IPS-NIHi11 (cell line): ENCODE measurements at places on chromosomes 12 and 14.

GRCh38 chr12:18583655-18584054 is 154.2 kb downstream of the PLCZ1 start:
- no peak for DNase-seq

GRCh38 chr14:76768671-76769500 is 7.6 kb downstream of the VASH1 start:
- no peak for DNase-seq

GRCh38 chr14:94097091-94097490 is 13.4 kb upstream of the IFI27 start:
- no peak for DNase-seq

DNA sequence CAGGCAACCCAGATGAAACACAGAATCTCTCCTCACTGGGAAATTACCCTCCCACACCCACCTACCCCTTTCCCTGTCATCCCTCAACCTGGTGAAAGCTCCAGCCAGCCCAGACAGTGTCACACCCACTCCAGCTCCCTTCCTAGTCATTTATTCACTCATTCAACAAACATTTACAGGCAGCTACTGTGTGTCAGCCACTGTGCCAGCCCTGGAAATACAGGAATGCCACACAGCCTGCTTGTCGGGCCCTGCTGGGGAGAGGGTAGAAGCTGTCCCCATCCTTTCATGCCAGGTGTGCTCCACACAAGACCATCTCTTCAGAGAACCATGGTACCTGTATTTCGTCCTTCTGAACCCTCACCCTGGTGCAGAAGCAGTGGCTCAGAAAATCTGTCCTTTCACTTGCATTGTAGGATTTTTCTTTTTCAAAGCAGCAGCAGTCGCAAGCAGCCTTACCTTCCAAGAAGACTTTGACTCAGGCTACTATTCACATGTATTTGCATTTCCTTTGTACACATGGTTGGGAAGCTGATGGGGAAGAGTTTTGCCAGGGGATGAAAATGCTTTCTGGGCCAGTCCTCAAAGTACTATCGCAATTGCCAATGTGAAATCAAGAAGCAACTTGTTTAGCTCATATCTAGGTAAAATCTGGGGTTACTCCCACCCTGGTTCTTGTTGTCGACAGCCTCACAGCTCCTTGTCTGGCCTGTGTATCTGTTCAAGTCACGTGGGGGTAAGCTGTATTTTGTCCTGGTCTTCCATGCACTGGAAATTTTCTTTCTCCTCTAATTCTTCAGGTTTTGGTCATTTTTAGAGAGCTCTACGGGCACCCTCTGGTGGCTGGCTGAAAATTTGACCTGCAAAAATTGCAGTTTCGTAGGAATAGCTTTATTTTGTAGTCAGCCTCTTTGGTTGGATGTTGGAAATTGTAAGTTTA is 147.4 kb upstream of the EGLN3 start:
- peak; percentile 52 for DNase-seq

DNA sequence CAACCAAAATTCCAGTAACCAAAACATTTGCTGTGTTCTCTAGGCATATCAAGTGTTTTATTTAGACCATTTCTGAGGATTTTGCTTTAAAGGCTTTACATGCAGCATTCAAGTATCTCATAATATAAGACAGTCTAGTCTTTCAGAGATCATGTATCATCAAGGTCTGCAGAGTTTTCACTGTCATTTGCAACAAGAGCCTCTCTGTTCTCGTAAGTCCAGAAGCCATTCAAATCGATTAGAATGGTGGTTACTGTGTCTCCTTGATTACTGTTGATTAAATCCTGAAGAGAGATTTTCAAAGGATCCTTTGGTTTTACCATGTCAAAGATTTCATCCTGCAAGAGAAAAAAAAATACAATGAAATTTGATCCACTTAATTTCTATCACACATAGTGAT is 36.3 kb downstream of the PPP2R3C start:
- no peak for DNase-seq

GRCh38 chr12:68557011-68557730 is 53.5 kb upstream of the RAP1B start:
- no peak for DNase-seq

DNA sequence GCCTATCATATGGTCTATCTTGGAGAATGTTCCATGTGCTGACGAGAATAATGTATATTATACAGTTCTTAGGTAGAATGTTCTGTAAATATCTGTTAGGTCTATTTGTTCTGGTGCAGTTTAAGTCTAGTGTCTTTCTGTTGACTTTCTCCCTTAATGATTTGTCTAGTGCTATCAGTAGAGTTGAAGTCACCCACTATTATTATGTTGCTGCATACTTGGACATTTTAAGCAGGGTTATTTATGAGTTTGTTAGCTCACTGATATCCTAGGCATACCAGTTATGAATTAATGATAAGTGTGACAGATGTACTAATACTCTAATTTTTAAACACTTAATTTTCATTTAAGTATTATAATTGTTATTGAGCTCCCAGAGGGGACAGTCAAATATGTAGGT is 292.5 kb downstream of the AKAP6 start:
- no peak for DNase-seq

DNA sequence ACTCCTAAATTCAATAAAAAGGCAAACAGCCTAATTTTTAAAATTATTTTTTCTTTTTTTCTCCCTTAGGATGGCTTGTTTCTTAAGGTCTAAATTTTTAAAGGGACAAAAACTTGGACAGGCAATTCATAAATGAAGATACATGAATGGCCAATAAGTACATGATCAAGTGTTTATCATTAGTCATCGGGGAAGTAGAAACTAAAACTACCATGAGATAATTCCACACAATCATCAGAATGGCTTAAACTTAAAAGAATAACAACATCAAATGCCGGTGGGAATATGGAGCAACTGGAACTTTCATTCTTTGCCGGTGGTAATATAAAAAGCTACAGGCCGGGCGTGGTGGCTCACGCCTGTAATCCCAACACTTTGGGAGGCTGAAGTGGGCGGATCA is 29.1 kb downstream of the MOK start:
- no peak for DNase-seq

DNA sequence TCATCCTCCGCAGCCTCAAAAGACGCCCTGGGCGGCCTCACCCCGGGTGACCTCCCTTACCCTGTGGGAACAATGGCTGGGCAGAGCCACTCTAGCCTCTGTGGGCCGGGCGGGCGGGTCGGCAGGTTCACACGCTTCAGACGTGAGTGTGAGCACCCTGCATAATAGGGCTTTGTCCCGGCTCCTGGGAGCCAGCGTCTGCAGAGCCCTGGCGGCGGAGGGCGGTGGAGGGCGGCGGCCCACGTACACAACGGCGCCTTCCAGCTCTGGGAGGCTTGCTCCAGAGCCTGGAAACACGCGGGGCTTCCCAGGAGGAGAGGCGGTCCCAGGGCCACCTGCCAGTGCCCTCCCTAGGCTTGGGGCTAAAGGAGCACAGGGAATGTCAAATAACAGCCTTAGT is 205.6 kb downstream of the BCL11B start:
- DNase-seq = no peak

GRCh38 chr12:24109381-24110039 is 160.0 kb upstream of the SOX5 start:
- DNase-seq = peak; percentile 23

DNA sequence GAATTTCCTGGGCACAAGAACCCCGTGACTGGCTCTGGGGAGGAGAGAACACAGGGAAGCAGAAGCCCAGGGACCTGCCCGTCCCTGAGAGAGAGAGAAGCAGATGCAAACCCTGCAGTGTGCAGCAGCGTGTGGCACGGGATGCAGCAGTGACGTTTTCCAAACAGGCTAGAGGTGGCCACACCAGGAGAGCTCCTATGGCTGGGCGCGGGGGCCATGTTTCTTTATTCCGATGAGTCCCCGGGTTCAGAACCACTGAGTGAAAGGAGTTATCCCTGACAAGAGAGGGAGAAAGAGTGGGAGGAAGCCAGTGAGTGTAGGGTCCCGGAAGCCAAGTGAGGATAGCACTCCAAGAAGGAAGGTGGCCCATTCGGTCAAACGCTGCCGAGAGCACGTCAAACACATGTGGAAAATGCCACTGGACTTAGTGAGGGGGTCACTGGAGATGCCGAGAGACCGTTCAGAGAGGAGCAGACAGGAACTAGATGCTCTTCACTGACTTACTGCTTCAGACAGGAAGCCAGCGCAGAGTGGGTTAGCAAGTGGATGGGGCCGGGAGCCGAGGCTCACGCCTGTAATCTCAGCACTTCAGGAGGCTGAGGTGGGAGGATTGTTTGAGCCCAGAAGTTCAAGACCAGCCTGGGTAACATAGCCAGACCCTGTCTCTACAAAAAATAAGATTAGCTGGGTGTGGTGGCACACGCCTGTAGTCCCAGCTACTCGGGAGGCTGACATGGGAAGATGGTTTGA is 123.0 kb downstream of the BCL11B start:
- DNase-seq = no peak

GRCh38 chr12:32151086-32151485 is 44.4 kb downstream of the BICD1 start:
- DNase-seq = no peak

DNA sequence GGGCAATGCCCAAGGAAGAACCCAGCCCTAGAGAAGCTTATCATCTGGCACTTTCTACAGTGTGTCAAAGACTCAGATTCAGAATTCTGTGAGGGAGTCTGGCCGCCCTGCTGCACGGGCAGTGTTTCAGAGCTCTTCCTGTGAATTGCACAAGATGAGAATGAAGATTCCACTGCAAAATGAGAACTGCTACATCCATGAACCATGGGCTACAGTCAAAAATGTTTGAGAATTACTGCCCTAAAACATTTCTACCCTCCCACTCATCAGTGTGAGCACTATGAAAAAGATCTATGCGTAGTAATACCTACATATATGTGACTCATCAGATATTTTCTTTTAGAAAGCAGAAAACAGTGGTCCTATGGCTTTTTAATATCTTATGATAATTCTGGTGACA is 104.0 kb downstream of the STAB2 start:
- no peak for DNase-seq
